ENCODE measurements at places on chromosomes 1 and 21. TPM values are rescaled to one million over a fixed set of nuclear protein-coding genes. Genes with fewer than 3 reads are reported as not detected.

AGTRAP gene
- 89.8 TPM for total RNA-seq

CFHR4 gene
- not detected for total RNA-seq

SH3GLB1 gene
- total RNA-seq, result 35.2 TPM

RIMKLA gene
- total RNA-seq, result 0.97 TPM

PPP2R5A gene
- total RNA-seq, result 28.1 TPM

C1orf159 gene
- total RNA-seq, result 12.5 TPM

SLAMF9 gene
- 0.41 TPM for total RNA-seq

DIPK1A gene
- 9.5 TPM for total RNA-seq

REN gene
- not detected for total RNA-seq

CD5L gene
- total RNA-seq, result not detected
